ENCODE measurements at places on chromosomes 12 and 14.

DNA sequence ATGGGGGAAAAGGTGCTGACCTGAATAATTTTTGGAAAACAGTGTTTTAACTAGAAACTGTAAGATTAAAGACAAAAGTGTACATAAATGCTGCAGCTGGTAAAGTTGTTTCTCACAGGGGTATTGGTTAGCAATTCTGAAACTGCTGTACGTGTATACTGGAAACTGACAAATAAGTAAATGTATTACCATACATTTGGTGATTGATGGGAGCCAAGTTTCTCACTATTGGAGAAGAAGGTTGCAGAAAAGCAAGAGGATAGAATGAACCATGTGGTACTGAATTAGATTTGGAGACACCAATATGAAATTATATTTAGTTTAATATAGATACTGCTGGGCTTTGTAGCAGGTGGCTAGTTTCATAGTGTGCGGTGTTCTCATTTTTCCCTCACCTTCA is 19.6 kb upstream of the FBXO33 start:
- DNase-seq = no peak

DNA sequence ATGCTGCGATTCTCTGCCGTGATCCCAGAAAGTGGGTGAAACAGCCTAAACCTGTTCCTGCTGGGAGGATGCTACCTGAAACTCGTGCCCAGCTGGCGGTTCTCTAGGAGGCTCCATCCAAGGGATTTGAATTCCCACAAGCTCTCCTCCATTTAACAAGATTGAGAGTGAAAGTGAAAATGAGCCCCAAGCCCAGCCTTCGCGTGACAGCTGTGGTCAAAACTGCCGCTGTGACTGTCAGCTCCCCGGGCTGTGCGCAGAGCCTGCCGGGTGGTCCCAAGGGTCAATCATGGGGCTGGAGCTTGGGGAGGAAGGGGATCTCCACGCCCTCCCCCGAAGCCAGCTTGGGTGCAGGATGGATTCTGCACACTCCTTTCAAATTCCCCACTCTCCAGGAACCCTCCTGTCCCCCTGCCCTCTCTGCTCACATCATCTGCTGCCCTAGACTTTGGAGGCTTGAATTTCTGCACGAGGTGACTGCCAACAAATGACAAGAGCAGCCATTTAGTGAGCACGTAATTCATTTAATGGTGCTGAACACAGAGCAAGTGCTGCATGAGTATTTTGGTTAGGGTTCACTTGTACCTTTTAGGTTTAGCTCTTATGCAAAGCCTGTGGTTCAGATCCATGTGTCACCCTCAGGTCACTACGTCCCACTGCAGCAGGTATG is 5.3 kb downstream of the ASB2 start:
- no peak for DNase-seq

DNA sequence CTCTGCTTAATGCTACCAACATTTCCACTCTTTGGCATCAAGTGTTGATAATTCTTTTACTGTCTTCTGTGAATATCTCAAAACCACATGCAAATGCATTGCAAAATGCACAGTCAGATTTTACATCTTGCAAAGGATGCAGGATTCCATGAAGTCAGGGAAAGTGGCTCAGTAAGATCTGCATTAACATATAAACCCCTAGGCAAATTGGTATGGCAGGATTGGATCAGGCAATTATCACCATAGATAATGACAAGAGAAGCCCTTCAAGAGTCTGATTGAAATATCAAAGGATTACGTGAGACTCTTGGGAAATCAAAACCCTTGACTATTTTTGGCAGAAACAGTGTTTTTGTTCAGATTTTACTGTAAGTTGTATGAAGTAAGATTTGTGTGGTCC is 71.0 kb downstream of the TMTC2 start:
- DNase-seq = no peak

- DNase-seq = no peak
Measured at GRCh38 chr12:52691076-52691840, 11.1 kb upstream of the KRT1 start.

- no peak for DNase-seq
Measured at GRCh38 chr12:114968727-114969126, 284.8 kb upstream of the TBX3 start.

GRCh38 chr12:130606231-130606630 is 109.9 kb downstream of the RIMBP2 start:
- no peak for DNase-seq

DNA sequence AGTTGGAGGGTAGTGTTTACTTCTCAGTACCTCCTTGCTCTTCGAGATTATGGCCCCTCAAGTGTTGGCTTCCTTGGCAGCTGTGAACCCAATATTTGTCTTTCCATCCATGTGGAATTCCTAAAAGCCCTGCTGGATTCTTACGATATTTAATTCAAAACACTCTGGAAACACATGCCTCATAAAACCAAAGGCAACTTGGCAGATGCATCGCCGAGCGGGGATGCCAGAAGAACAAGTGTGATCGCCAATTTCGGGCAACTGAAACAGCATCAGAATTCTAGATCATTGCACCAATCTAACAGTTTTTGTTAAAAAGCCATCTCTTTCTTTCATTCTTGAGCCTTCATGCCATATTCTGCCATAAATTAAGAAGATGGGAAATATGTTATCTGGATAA is 934.4 kb downstream of the AACS start:
- no peak for DNase-seq

DNA sequence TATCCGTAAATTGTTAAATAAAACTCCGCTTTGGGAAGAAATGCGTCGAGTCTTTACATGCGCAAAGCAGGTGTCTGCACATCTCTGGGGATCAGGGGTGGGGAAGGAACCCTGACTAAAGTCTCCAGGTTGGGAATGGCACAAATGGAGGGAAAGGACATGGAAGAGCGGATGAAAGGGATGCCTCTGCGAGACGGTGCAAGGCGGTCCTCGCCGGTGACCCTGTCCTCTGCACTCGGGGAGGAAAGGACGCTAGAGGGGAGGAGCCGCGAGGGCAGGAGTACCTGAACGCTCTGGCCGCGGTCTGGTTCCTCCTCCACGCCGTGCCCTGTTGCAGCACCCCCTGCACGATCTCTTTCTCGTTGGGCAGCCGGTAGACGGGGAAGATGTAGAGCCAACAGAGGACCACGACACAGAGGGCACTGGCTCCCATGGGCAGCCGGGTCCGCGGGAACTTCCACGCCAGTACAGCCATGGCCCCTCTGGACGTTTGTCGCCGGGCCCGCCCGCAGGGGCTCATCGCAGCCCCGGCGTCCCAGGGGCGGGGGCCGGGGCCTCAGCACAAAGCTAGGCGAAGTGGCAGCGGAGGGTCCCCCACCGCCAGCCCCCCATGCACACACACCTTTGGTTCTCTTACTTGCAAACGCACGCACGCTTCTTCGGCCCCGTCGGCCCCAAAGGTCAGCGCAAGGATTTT is 646 bp downstream of the ST8SIA1 start:
- DNase-seq = no peak
